ENCODE measurements at places on chromosomes 1 and 21.

GRCh38 chr21:20527731-20528460 is 470.3 kb upstream of the NCAM2 start:
- no peak for DNase-seq

- DNase-seq, result no peak
These were observed 34.1 kb downstream of the CMPK1 start for GRCh38 chr1:47367651-47368050.

DNA sequence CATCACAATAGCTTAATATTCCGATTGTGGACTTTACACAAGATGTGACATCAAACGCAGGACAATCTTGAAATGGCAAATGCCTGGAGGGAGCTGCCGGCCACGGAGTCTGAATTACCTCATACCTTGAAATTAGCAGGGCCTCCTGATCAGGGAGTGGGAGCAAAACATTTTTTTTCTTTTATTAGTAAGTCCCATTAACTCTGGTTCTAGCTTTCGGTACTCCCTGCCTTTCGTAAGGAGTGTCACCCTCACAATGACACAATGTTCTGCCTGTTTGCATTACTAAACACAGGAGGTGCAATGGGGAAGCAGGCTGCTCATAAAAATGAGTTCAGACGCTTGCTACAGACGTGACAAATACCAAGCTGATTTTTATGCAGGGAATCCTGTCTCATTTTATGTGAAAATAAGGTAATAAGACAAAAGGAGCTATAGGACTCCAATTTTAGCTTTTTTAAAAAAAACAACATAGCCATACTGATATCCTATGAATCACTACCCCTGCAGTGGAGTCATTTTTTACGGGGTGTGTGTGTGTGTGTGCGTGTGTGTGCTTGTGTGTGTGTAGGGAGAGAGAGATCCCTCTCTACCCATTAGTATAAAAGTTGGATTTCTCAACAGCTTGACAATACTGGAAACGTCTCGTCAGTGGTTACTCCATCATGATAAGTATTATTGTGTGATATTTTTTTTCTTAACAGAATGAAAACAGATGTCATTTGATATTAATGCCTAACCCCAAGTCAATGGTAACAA is 205.1 kb upstream of the RUNX1 start:
- DNase-seq, result no peak

- no peak for DNase-seq
These were observed 197.5 kb downstream of the BRINP2 start for GRCh38 chr1:177368255-177368654.

DNA sequence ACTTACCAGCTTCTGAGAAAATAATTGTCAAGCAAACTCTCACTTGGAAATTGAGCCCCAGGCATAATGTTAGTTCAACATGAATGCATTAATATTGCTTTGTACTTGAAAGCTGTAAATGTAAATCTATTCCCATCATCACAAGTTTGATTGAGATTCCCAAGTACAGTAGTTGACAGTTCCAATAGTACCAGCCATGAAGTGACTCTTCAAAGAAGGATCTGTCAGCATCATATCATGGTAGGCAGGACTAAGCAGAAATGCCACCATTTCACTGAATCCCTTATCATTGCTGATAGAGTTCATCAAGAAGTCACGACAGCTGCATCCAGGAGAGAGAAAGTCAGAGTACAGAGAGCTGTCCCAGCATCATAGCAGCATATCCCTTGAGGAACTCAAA is 348.7 kb downstream of the OMA1 start:
- no peak for DNase-seq

GRCh38 chr1:228982637-228983036 is 247.4 kb downstream of the RHOU start:
- DNase-seq, result no peak

GRCh38 chr1:15167386-15167785 is 13.8 kb downstream of the TMEM51 start:
- DNase-seq, result no peak

GRCh38 chr1:187947359-187947758 is 1118.6 kb downstream of the PLA2G4A start:
- no peak for DNase-seq

DNA sequence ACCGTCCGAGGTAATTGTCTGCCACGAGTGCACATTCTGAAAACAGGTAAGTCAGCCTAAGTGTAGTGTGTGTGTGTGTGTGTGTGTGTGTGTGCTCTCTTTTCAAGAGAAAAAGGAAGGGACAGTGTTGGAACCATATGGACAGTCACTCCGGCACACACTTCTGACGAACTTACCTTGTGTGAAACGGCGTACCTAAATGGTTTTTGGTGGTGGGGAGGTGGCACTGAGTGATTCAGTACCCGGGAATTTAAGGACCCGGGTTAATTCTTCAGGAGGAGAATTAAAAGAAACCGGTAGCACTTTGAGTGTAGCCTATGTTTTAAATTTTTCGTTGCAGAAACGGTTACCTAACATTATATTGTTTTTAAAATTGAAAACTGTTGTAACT is 286 bp downstream of the ODR4 start:
- no peak for DNase-seq

GRCh38 chr1:193356249-193356648 is 169.8 kb upstream of the B3GALT2 start:
- DNase-seq, result no peak

DNA sequence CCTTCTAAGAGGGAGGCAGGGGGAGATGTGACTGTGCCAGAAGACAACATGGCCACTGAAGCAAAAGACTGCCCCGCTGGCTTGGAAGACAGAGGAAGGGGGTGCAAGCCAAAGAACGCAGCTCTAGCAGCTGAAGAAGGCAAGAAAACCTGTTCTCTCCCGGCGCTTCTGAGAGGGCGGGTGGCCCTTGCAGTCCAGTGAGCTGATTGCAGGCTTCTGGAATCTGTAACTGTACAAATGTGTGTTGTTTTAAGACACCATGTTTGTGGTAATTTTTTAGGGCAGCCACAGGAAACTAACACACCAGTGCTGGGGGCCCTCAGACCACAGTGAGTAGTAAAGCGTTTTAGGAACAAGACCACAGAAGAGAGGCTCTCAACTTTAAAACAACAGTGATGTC is 47.0 kb downstream of the CD46 start:
- DNase-seq, result no peak

DNA sequence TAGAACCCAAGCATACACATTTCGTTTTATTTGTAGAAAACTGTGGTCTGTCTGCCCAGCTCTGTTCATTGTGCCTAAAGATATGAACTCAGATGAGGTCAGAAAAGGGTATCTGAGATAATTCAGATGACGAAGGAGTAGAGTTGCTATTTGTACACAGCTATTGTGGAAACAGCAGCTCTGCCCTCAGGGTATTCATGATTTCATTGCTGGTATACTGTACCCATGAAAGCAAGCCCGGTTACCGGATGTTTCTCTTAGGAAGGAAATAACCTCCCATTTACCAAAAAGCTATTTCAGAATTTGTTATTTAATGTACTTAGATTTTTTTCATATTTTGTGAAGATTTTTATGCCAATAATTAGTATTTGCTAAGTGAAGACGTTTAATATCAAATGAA is 37.8 kb downstream of the SMAP2 start:
- DNase-seq, result no peak

- DNase-seq, result no peak
These were observed 131.4 kb upstream of the RAB4A start for GRCh38 chr1:229139331-229140118.

DNA sequence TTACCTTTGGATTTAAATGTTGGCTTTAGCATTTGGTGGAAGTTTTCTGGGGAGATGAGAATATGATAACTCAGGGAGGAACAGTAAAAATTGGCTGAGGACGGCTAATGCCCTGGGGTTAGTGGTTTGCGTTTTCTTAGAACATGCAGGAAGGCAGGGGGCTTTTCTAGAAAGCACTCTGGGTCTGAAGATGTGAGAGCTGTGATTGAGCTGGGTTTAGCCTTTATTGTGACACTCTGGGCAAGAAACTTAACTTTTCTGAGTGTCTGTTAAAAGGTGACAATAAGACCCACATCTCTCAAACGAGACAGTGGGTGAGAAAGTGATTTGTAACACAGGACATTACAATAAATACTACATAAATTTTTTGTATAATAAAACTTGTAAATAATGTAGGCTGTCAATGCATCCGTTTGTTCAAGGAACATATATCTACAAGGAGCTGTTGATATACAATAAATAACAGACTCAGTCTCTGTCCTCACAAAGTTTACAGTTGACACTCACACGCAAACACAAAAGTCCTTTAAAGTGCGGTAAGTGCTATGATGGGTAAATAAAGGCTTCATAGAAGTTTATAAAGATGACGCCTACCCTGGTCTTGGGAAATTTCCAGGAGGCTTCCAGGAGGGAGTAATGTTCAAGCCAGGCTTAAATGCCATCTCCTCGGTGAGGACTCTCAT is 49.5 kb upstream of the MRPS6 start:
- no peak for DNase-seq

- DNase-seq, result peak; percentile 58
These were observed 300.0 kb downstream of the RRAGC start for GRCh38 chr1:38559446-38560165.

DNA sequence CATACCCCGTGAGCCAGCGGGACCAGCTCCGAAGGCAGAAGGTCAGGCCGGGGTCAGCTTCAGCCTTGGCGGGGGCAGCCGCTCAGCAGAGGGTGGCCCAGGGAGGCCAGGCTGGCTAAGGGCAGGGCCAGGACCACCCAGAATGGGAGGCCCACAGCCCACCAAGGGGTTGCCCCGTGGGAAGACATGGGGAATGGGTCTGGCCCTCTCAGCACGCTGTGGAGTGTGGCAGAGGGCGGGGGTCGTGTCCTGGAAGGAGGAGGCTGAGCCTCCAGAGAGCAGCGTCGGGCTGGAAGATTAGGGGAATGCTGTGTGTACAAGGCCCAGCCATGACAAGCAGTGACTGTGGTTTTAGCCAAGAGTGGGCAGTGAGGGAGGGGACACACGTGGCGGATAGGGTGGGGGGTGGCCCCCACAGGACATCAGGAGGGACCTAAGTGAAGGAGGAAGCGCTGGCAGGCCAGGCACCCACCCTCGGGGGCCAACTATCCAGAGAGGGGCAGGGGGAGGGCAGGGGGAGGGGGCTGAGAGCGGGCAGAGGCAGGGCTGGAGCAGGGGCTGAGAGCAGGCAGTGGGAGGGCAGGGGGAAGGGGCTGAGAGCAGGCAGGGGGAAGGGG is 43.9 kb upstream of the POFUT2 start:
- DNase-seq, result no peak

DNA sequence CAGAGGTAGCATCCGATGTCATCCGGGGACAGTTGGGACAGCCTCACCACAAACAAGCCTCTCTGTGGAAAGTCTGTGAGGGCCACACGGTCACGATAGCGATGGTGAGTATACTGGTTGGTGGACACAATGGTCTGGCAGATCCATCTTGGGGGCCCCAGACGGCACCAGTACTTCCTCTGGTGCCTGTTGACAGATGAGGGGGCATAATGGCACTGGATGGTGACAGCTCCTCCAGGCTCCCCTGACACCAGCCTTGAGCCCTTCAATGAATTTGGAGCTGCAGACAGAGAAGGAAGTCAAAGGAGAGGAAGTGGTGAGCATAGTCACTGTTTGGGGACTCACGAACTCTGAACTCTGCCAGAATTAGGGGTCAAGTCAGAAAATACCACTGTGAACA is 8.0 kb downstream of the FCAMR start:
- DNase-seq, result no peak

DNA sequence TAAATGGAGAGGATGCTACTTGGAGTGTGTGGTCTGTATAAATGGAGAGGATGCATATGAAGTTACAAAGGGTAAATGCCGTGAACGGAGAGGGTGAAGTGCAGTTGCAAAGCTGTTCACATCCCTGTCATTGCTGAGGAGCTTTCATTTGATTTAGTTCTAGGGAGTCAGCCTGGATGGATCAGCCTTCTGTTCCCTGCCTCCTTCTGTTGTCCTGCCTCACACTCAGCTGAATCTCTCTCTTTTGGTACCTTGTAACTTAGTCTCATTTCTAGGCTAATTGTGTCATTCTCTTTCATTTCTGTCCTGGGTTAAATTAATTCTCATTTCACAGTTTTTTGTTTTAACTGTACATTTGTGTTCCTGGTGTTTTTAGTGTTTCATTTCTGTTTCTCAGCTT is 133.2 kb upstream of the COL6A1 start:
- no peak for DNase-seq

DNA sequence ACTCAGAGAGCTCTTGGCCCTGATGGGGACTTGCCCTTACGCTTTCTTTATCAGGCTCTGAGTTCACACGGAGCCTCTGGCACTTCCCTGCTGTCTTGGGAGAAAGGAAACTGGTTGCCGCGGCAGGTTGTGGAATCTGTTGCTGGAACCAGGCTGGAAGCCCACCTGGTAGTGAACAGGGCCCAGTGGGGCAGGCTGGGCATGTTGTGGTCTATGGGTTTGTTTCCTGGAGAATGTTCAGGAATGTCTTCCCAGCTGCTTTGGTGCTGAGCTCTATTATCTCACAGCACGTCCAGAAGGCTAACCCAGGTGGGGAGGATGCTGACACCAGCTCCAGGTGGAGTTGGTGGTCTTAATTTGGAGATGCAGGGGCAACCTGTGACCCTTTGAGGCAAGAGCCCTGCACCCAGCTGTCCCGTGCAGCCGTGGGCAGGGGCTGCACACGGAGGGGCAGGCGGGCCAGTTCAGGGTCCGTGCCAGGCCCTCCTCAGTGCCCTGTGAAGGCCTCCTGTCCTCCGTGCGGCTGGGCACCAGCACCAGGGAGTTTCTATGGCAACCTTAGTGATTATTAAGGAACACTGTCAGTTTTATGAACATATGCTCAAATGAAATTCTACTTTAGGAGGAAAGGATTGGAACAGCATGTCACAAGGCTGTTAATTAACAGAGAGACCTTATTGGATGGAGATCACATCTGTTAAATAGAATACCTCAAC is 33.3 kb upstream of the TDRD10 start:
- DNase-seq, result no peak

- no peak for DNase-seq
These were observed 66.0 kb upstream of the SCYL3 start for GRCh38 chr1:169959686-169960085.

DNA sequence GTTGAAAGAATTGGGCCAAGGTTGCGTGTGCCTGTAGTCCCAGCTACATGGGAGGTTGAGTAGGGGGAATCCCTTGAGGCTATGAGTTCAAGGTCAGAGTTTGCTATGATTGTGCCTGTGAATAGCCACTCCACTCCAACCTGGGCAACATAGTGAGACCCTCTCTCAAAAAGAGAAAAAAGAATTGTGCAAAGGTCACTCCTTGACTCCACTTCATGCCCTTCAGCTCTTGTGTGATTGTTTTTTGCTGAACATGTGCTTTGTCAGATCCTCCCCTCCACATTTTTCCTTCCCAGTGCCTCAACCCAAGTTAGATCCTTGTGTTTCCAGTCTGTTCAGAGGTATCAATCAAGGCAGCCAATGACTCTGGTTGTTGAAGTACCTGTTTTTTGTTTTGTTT is 8.5 kb downstream of the TXNIP start:
- no peak for DNase-seq

- DNase-seq, result no peak
These were observed 17.3 kb downstream of the NOC2L start for GRCh38 chr1:941588-942383.
